ENCODE measurements at places on chromosomes 1 and 21.

- DNase-seq = no peak
These were observed 686.9 kb upstream of the NCAM2 start for GRCh38 chr21:20311234-20311787.

- DNase-seq = no peak
These were observed 2.6 kb upstream of the EEIG2 start for GRCh38 chr1:108557296-108557695.

GRCh38 chr1:246447501-246447900 is 59.6 kb downstream of the SMYD3 start:
- no peak for DNase-seq

DNA sequence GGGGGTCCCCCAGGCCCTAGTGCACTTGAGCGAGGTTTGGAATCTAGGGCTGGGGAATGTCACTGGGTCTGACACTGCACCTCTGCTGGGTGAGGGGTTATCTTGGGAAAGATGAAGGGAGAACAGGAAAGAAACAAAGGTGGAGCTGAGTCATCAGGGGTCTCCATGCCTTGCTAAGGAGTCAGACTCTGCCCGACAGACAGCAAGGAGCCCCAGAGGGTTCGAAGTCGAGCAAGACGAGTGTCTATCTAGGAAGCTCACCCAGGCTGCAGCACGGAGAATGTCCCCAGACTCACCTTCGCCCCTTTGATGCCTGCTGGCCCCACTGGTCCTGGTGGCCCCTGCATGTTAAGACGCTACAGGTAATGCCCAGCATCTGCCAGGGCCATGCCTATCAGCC is 18.0 kb downstream of the COL16A1 start:
- DNase-seq = no peak

- no peak for DNase-seq
These were observed 3.4 kb upstream of the PCSK9 start for GRCh38 chr1:55035904-55036303.

DNA sequence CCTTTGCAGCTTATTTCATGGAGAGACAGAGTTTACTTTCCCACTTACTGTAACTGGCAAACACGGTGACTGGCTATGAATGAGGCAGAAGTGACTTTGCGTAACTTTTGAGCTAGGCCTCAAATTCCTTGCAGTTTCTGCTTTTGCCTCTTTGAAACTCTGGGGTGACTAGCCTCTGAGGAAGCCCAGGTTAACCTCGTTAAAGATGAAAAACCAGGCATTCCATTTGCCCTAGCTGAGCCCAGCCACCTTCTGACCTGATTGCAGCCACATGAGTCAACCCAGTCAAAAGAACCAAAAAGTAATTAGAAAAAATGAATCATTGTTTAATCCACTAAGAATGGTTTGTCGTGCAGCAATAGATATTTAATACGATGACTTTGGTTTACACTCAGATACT is 20.4 kb downstream of the PRMT6 start:
- no peak for DNase-seq

DNA sequence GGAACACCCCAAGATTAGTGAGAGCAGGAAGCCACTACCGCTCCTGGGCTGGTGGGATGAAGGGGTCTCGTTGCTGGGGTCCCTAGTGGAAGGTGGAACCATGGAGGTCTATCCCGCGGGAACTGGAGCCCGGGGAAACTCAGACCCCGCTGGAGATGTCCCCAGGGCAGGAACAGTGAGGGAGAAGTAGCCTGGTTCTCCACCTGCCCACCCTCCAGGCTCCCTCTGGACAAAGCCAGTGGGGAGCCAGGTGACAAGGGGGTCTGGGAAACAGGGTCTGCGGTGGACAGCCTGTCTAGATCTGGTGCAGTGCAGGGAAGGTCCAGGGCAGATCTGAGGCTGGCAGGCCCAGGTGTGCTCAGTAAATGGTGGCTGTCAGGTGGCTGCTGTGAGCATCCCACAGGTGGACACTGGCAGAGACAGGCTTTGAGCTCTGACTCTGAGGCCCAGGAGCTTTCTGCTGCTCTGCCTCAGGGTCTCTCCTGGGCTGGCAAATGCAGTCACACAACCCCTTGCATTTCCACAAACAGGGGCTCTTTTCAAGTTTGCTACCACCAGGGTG is 88.0 kb upstream of the TLR5 start:
- no peak for DNase-seq

DNA sequence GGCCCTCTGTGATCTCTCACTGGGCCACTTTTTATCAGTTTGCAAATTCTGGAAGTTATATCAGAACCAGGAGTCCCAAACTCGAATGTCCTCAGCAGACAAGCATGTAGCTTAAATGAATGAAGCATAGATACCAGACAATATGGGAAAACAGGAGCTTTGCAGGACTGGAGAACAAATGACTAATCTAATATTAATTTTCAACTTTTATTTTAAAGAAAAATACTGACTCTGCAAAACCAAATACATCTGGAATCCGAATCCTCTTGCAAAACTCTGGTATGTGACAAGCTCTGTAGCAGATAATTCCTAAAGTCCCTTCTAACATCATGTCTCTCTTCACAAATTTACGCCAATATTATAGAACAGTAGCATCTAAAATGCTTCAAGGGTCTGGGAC is 427.4 kb downstream of the TTLL7 start:
- no peak for DNase-seq

DNA sequence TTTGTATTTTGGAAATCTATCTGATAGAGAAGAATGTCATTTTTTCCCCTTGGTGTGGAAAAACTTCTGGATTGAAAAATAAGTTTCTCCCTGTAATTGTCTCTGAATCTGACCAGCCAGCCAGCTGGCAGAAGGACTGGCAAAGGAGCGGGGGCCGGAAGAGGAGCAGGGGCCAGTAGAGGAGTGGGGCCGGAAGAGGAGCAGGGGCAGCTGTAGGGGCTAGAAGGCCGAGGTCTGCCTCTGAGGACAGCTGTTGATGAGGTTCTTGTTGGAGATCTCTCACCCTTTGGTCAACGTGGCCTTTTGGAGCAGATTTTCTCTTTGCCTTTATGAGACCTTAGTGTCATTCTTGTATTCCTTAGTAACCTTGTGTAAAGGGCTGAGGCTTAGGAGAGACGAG is 121.8 kb downstream of the GALNT2 start:
- no peak for DNase-seq

Data from activated CD4-positive, alpha-beta memory T cell treated with anti-CD3 and anti-CD28 coated beads for 36 hours (primary cell).